Calu3 (cell line): ENCODE measurements at places on chromosomes 12 and 14.

- DNase-seq = no peak
Measured at GRCh38 chr14:100526632-100527031, 60.6 kb downstream of the BEGAIN start.

DNA sequence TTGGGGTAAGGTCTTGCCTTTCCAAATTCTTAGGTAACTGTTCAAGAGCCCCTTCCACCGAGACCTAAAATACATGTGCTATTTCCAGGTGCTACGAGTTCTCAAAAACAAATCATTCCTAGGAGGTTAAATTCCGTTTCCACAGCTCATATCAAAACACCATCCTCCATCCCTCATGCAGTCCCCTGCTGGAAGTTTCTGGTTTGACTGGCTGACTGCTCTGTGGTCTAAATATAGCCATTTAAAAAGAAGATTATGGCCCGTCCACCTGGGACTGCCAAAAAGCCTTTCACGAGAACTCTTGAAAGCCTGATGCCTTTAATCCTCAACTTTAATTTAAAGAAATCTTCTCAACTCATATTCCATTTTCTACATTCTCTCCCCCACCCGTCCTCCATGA is 201.5 kb upstream of the MYL2 start:
- DNase-seq = no peak

- no peak for DNase-seq
Measured at GRCh38 chr12:126883697-126884096, 1383.3 kb upstream of the TMEM132C start.

GRCh38 chr14:69475194-69475818 is 9.2 kb upstream of the PLEKHD1 start:
- DNase-seq = peak; percentile 48

DNA sequence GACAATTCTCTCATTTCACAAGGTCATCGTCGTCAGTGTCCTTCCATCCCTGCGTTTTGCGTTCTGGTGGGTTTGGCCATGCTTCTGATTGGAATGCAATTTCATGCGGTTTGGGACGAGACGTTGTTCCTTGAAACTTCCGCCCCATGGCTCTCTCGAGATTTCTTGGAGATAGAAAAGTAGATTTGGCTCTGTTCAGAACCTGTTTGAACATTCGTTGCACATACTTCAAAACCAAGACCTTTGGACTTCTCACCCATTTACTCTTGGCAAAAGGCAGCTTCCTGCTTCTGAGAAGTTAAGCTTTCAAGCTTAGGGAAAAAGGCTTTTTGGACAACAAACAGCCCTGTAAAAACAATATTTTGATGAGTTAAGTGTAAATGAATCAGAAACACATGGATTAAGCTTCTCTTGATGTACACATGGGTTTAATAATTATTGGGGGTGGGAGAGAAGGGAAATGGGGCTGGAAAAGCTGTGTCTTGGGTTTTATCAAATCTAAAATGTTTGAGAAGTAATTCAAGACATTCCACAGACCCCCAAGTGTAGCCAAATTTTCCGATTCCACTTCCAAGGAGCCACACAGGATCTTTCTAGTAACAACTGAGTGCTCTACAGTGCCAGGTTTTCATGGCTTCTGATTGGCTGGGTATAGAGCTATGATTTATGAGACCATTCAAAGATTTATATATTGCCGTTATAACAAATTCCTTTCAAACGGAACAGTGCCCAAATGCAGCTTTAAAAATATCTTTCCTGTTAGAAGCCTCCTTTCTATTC is 467.2 kb downstream of the MED13L start:
- DNase-seq = no peak

- no peak for DNase-seq
Measured at GRCh38 chr12:47868041-47868440, 36.8 kb downstream of the VDR start.

DNA sequence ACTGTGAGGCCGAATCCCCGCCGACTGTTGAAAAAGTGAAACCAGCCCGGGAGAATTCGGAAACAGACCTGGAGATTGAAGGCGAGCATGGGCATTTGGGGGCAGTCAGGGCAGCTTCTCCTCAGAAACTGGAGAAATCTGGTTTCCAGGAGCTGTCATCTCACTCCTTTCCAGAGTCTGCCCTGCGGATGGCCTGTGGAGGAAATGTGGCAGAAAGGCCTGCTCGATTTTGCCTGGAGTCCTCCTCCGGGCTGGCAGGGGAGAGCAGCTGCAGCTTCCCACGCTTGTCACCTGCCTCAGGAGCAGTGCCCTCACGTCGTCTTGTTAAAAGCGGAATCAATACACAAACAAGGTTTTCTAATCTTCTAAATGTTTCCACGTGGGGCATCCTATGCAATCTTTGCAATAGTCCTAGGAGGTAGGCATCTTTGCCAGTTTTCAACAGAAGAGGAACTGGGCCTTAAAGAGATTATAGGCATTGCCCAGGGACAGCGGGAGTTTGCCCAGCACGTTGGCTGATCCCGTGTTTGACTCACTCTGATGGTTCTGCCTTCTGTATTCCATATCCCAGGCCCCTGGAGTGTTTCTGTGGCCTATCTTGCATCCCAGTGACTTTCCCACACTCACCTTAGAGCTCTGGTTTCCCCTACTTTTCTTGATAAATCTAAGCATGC is 2.3 kb downstream of the LRRC74A start:
- DNase-seq = no peak

GRCh38 chr14:35296545-35296944 is 4.4 kb downstream of the PSMA6 start:
- DNase-seq = no peak

DNA sequence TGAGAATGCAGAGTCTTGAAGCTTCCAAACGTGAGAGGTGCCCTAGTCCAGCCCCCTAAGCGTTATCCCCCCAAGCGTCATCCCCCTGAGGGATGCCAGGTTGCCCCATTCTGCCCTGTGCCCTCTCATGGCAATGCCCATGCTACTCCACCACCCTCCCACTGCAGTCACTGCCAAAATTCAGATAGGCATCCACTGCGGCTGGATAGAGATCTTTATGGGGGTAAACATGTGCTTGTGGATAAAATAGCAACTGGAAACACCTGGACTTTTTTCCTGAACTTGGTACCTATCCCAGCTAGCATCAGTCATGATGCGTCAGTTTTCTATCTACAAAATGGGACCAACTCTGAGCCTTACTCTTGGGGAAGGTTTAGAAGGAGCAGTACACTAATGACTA is 92.7 kb upstream of the HOXC13 start:
- DNase-seq = no peak

DNA sequence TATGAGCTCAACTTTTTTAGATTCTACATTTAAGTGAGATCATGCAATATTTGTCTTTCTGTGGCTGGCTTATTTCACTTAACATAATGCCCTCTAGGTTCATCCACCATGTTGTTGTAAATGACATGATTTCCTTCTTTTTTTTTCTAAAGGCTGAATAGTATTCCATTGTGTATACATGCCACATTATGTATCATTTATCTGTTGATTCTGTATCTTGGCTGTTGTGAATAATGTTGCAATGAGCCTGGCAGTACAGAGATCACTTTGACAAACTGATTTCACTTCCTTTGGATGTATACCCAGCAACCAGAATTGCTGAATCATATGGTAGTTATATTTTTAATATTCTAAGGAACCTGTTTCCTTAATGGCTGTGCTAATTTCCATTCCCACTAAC is 19.1 kb downstream of the FBXW8 start:
- no peak for DNase-seq

GRCh38 chr12:6961278-6961694 is 9.2 kb downstream of the PHB2 start:
- no peak for DNase-seq

DNA sequence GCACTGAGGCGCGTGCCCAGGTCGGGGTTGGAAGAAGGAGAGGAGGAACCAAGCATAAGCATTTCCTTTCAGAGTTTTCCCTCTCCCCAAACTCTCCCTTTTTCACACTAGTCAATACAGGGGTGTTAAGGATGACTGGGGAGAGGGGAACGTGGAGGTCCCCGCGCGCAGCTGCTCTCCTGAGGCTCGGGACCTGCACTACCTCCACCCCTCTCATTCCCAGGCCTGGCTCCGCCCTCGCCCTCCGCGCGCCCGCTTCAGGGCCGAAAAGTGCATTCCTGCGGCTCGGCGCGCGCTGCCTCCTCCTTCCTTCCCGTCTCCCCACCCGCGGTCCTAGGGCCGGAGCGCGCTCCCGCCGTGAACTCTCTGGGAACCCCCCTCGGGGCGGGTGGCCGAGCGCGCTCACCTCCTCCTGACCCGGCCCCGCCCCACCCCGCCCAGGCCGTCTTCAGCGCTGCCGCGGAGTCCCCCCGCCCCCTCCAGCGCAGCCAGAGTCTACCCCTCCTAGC is 11.3 kb downstream of the RARG start:
- peak; percentile 92 for DNase-seq

GRCh38 chr14:83470959-83471695 is 1937.5 kb upstream of the SEL1L start:
- DNase-seq = no peak

GRCh38 chr12:117100251-117100650 is 1.0 kb upstream of the TESC start:
- DNase-seq = peak; percentile 57

DNA sequence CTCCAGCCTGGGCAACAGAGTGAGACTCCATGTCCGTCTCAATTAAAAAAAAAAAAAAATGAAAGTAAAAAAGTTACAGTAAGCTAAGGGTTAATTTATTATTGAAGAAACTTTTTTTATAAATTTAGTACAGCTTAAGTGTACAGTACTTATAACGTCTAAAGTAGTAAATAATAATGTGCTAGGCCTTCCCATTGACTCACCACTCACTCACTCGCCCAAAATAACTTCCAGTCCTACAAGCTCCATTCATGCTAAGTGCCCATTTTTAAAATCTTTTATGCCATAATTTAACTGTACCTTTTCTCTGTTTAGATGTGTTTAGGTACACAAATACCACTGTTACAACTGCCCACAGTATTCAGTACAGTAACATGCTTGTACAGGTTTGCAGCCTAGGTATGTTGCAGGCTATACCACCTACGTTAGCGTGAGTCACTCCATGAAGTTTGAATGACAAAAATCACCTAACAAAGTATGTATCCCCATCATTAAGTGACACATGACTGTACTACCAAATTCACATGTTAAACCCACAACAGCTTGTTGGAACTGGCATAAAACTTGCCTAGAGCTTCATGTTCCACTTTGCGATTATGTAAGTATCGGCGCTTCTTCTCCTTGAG is 10.7 kb downstream of the KANSL2 start:
- no peak for DNase-seq

GRCh38 chr12:32115404-32116104 is 8.9 kb downstream of the BICD1 start:
- DNase-seq = peak; percentile 83

DNA sequence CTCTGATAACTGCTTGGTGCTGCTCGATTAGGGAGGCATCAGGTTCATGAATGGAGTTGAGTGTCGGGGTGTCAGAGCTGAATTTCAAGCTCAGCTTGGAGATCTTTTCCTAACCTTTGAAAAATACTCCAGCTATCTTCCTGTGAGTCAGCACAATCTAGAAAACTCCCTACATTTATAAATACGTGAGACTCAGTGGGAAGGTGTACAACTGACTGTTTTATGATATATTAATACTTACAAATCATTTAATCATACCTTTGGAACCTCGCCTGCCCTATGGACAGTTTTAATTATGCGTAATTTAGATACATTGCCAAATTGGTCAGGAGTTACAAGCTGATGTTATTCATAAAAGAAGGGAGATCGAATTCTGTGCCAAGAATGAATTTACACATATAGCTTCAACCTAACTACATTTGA is 961 bp downstream of the CMAS start:
- DNase-seq = no peak

- DNase-seq = no peak
Measured at GRCh38 chr12:91183551-91183950, 934 bp upstream of the DCN start.

GRCh38 chr12:38711054-38711453 is 194.3 kb downstream of the CPNE8 start:
- no peak for DNase-seq

DNA sequence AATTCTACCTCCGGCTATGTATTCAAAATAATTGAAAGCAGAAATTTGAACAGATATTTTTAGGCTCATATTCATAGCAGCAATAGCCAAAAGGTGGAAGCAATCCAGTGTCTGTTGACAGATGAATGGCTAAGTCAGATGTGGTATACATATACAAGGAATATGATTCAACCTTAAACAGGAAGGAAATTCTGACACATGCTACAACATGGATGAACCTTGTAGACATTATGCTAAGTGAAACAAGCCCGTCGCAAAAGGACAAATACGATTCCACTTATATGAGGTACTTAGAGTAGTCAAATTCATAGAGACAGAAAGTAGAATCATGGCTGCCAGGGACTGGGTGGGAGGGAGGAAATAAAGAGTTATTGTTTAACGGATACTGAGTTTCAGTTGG is 331.6 kb downstream of the PCNX1 start:
- DNase-seq = no peak

- no peak for DNase-seq
Measured at GRCh38 chr12:51721282-51721940, 127.1 kb downstream of the FIGNL2 start.

GRCh38 chr12:128318946-128319345 is 52.0 kb downstream of the TMEM132C start:
- no peak for DNase-seq

DNA sequence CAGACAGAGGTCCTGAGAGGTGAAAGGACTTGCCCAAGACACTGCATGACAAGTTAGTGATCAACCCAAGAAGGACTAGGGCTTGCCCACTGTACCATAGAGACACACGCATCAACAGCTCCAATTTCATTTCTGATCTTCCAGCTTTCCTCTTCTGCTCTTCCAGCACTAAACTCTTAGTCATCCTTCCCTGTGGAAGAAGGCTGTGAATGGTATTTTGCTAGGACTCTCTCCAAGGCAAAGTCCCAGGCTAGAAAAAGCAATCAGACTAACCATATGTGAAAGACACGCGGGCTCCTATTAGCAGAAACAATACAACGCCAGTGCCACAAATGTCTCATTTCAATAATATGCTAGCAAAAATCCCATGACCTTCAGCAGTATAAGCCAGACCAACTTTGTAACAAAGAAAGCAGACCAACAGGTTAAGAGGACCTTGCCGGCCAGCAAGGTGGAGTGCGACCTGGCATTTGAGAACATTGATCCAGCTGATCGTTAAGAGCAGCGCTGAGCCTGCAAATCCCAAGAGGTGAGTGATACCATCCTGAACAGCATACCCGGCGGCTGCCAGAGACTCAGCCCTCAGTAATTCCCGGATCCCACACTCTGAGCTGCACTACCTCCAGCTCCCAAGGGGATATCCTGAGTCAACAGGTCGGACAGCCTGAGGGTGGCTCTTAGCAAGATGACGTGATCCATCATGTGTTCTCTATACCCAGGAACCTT is 132.5 kb downstream of the FOXN3 start:
- no peak for DNase-seq

GRCh38 chr14:65945327-65945726 is 532.8 kb downstream of the FUT8 start:
- DNase-seq = no peak

GRCh38 chr12:115478505-115478904 is 794.5 kb upstream of the TBX3 start:
- no peak for DNase-seq
